Ecto neural progenitor cell (in vitro differentiated cells): ENCODE measurements at places on chromosomes 3 and 15.

DNA sequence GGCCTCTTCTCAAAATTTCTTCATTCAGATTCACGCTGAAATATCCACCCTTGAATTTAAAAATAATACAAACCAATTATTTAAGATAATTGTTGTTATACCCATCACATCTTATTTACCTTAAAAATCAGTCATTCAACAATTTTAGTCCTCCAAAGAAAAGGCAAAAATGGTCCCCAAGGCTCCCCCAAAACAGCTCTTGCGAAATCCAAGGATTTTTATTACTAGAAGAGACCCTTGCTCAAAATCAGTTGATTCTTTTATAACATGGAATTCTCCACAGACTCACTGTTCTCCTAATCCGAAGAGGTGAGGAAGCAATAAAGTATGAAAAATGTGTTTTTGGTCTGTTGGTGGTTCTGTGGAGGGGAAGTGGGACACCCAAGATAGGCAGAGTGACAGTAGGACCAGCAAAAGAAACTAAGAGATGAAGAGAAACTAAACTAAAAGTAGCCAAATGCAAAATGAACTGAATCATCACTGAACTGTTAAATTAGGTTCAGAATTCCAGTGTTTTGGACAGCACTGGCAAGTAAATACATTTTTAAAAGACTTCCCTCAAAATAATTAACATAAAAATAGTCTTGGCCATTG lies 19.1 kb upstream of the PLCH1 start:
- DNase-seq = no peak

- DNase-seq = no peak
Measured at GRCh38 chr3:58307639-58308215, 1.4 kb downstream of the HTD2 start.

GRCh38 chr15:90869601-90870353 lies 1.4 kb downstream of the FURIN start:
- DNase-seq = peak; percentile 70

DNA sequence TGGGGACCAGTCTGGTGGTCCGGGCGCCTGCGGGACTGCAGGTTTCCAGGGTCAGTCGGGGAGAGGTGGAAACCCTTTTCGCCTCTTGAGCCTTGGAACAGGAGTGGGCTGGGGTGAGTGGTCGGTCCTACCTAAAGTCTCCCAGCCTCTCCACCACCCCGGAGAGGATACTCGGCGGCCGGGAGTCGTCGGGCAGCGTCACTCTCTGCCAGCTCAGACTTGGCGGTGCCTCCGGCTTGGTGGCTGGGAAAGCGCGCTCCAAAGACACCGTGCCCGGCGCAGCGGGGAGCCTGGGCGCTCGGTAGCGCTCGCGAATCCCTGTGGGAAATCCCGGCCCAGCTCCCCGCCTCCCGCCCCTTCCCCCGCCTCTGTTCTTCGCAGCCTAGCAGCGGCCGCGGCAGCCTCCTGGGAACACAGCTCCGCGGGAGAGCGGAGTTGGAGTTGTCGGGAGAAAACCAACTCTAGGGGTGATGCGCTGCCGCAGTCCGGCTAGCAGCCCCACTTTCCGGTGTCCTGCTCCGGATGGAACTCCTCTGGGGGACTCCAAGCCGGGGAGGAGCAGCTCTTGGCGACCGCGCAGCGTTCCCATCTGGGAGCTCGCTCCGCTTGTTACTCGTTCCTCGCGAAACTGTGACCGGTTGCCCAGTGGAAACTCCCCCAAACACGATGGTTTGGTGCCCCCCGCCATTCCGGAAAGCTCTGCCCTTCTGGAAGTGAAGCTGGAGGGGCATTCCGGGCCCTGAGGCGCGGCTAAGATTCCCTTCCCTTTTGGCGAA lies 1.4 kb downstream of the EPHB1 start:
- DNase-seq = peak; percentile 80

DNA sequence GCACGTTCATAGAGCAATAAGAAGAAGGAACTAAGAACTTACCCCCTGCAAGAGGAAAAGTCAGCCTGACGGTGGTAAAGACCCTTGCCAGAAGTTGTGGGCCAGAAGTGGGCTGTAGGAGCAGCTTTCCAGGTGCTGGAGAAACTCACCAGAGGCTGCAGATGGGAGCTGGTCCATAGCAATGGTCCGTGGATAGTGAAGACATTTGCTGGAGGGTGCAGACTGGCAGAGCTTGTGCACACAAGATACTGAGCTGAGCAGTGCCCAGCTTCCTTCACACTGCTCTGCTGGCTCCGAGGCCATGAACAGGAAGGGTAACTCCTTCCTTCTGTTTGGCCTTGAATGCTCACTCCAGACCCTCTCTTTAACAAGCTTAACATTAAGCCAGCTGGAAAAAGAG lies 149.8 kb upstream of the BNIP2 start:
- DNase-seq = no peak
